Cardiac atrium fibroblast (primary cell): ENCODE measurements at places on chromosomes 16 and 17. TPM values are rescaled to one million over a fixed set of nuclear protein-coding genes. Genes with fewer than 3 reads are reported as not detected.

The ZSCAN10 gene
- not detected in 2 replicates for total RNA-seq

The ABCA9 gene
- 44.6 and 49.3 TPM in 2 replicates for total RNA-seq

The CES5A gene
- not detected in 2 replicates for total RNA-seq

The SPATA22 gene
- not detected in 2 replicates for total RNA-seq

The CLDN6 gene
- 0.16 TPM in 1 of 2 replicates, not detected in the other for total RNA-seq

The CD19 gene
- total RNA-seq, result 1.3 TPM in 1 of 2 replicates, not detected in the other
